Left kidney (tissue), 8 donors: ENCODE measurements at places on chromosomes 6 and 20. TPM values are rescaled to one million over a fixed set of nuclear protein-coding genes. Genes with fewer than 3 reads are reported as not detected.

DNA sequence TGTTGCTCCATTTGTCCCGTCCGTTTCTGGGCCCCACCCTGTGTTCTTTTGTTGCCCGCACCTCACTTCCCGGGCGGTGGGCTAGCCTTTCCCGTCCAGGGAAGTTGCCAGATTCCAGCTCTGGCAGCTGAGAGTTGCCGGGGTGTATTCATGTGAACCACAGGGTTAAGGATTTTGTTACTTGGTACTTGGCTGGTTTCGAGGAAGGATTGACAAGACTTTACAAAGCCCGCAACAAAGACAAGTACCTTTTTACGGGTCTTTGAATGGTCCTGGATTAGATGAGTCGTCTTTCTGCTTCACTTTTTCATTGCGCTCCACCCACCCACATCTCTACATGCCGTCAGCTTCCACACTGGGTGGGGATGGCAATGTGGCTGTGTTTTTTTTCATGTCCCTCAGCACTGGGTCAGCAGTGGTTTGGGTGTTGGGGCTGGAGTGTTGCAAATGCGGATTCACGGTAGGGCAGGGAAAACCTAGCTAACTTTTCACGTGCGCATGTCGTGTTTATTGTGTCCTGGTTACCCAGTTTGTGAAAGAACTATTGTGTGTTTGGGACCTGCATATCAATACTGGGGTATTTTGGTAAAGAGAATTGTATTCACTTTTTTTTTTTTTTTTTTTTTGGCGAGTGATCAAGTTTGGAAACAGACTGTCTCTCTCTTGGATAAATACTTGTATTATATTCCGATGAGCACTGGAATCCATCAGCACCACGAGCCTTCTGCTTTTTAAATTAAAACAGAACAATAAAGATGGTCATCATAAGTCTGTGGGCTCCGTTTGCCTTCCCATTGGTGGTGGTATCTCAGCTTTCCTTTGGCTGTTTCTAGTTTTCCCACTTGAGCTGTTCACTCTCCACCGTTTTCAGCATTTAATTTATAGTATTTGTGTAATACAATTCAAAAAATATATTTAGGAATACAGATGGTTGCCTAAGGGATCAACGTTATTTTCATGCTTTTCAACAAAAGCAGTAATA lies 1.2 kb downstream of the DUSP22 start:
- no peak for DNase-seq

DNA sequence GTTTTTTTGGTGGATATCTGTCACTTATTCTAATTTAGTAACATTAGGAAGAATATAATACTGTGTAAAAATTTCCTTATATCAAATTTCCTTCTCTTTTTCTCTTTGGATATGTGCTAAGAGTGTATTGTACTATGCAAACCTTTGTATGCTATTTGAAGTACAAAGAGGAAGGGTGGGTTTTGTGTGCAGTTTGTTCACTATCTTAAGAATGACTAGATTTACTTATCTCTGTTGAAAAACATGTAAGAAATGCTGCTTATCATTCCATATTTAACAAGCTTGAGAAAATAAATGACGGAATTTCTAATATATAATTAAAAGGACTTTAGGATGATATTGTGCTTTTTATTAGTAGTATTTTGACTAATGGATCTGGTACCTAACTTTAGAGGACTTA lies 13.1 kb downstream of the CD2AP start:
- DNase-seq = no peak

DNA sequence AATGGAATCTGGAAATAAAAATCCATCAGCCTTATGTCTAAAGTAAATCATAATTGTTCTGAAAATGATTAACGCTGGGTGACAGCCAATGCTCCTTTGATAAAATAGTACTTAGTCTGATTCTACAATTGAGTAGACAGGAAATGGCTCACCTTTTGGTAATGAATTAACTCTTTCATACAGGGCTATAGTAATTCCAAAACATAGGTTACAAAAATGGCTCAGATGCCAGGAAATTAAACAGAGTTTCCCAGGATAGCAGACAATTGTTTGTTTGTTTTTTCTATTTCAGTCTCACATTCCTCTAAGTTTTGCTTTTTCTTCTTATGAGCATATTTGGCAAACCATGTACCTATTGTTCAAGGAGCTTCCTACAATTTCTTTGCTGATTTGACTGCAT lies 257.2 kb upstream of the EPHA7 start:
- no peak for DNase-seq

GRCh38 chr6:127391094-127391953 lies 47.9 kb upstream of the ECHDC1 start:
- DNase-seq = no peak

B4GALT5 gene
- polyA plus RNA-seq = 51.5 TPM

- DNase-seq = no peak
These were observed 1.8 kb upstream of the KCNQ5 start for GRCh38 chr6:72619883-72620696.

BFSP1 gene
- polyA plus RNA-seq = 3.6 TPM

- DNase-seq = no peak
These were observed 230.0 kb downstream of the ALDH8A1 start for GRCh38 chr6:134719911-134720310.

DNA sequence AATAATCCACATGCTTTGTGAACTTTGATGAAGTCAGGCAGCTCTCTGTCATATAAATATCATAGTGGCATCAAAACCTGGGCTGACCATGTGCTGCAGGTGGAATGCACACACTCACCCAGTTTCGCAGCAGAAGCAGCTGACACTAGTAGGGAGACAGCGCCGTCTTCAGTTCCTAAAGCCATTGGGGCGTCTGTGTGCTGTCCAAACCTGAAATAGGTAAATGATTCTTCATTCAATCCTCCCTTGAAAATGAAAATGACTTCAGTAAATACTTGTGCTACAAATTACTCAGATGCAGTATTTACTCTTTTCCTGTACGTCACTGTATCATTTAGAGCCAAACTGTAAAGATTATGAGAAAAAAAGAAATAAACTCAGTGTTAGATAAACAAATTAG lies 127.5 kb downstream of the EYA4 start:
- no peak for DNase-seq

FAM83C gene
- not detected for polyA plus RNA-seq

GRCh38 chr6:57163956-57164355 lies 8.2 kb upstream of the BAG2 start:
- no peak for DNase-seq

GRCh38 chr6:155678361-155678760 lies 222.7 kb upstream of the NOX3 start:
- DNase-seq = no peak

ZNF334 gene
- polyA plus RNA-seq = 56.4 TPM

DNA sequence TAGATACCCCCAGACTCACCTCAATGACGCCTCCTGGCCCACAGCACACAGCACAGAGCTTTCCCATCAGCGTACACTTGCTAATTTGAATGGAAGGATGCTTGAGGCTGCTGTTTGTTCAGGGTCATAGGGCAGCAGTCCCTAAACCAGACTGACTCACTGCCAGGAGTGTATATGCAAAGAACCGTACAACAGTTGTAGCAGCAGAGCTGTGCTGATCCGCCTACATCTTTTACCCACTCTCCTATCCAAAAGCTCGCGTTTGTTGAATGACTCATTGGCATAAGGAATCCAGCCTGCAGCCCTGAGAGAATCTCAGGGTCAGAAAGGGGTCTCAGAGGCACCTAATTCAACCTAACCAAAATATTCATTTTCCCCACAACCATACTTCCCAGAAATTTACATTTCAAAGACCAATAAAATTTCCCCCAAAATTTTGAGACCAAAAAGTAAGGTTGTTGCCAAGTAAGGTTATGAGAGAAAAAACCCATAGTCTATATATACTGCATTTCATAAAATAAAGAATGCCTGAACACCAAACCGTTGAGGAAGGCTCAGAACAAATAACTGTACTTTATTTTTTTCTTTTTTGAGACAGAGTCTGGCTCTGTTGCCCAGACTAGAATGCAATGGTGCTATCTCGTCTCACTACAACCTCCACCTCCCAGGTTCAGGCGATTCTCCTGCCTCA lies 35.3 kb upstream of the CCND3 start:
- no peak for DNase-seq

CALHM6 gene
- 3.6 TPM for polyA plus RNA-seq

DNA sequence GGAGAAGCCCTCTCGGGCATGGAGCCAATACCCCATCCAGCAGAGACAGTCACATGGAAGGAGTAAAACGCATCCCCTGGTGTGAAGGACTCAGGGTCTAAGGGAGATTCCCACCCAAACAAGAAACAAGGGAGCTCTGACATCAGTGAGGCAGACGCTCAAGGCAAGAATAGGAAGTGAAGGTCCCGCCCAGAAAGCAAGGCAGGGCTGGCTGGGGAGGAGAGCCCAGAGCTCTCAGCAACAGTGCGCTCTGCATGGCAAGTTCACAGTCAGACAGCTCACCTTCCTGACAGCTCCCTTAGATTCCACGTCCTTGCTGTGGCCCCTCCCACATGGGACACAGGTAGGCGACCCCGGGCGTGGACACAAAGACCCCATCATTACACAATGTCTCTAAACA lies 85.6 kb downstream of the TTLL2 start:
- no peak for DNase-seq

DNA sequence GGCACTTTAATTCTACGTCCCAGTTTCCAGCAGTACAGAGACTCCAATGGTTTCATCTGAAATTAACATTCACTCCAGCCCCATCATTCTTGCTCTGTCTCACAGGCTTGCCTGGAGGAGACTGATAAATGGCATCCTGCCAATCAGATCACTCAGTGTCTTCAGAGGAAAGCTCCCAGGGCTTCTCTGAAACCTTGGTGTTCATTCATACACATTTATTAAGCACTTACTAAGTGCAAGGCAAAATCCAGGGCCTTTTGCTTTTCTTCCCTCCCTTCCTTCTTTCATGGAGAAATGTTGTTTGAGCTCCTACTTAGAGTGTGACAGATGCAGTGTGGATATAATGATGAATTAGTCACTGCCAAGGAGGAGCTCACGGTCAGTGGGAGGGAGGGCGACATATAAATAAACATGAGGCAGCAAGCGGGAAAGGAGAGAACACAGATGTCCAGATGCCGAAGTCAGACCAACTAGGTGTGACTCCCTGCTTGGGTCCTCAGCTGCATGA lies 106.7 kb upstream of the DTNBP1 start:
- no peak for DNase-seq

DSP gene
- polyA plus RNA-seq = 88.8 TPM

DNA sequence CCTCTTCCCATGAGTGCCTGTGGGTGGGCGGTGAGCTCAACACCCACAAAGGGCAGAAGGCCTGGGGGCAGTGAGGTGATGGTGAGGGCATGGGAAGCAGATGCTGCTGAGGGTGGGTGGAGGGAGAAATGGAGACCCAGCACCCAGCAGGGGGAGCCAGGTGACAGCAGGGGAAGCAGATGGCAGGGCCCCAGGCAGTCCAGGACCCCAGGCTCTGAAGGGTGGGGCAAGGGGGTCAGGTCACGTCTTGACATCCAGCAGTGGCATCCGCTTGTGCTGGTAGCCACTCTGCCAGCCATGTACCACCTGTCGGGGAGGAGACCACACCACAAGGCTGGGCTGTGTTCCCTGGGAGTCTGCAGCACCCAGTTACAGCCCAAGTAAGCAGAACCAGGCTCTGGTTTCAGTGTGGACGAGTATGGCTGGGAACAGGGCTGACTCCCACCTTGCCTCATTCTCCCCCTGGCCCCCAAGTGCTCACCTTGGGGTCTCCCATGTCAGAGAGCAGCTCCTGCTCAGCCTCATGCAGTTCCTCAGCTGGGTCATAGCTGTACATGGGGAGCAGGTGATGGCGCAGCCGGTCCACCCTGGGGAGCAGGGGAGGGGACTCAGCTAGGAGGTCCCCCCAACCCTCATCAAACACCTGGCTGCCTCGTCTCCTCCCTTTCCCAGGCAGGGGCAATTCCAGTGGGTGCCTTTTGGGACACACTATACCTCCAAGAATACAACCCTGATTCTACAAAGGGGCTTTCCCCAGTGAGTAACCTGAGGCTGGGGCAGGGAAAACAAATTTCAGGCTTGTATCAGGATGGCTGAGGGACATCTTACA lies 2.0 kb downstream of the SMIM29 start:
- no peak for DNase-seq

DNA sequence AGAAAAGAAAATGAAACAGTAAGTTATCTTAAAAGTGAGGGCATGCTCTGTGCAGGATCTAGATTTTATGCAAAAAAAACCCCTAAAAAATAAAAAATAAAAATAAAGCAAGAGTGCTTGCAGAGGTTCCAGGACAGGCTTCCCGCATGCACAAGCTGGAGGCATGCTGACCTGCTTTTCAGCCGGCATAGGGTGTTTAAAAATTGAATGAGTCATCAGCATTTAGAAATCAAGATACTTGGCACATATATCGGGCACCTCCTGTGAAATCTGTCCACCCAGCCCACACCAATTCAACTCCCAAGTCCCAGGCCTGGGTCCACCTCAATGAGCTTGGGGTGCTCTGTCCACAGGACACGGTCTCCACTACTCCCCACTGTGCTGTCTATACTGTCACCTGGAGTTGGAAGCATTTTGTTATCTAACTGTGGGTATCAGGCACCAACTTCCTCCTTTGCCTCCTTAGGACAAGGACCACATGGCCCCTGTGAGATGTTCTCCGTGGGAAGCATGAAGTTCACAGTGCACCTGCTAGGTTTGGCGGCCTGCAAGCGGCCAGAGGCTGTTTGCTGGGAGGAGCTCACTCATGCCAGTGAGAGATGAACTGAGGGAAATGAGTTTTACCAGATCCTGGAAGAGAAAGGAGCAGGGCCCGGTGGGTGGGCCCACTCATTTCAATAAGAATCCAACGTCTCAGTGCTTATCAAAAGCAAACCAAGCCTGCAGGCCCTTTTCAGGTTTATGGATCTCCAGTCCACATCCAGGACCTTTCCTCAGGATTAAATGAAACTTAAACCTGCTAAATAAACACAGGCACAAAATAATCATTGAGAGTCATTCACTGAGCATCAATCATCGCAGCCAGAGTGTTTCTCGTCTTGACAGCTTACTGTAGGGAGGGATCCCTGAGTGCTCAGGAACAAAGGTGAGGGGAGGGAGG lies 121.1 kb downstream of the FOXA2 start:
- no peak for DNase-seq

IL20RA gene
- polyA plus RNA-seq = 2.1 TPM

GRCh38 chr6:113495521-113495920 lies 361.6 kb upstream of the MARCKS start:
- no peak for DNase-seq

- no peak for DNase-seq
These were observed 329.2 kb downstream of the DHX35 start for GRCh38 chr20:39291301-39291700.

DNA sequence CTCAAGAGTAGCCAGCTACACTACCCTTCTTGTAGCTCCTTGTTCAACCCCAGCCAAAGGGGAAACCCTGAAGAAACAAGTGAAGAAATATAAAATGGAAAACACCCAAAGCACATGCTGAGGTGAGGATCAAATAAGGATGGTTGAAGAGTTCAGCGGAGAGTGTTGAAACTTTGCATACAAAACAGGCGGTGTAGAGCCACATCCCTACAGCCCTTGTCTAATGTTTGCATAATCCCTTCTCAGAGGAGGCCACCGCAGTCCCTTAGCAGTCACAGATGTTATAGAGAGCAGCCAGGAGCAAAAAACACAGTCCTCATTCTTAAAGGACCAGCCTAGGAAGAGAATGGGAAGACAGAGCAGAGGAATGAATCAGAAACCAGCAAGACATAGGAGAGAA lies 350.7 kb upstream of the SASH1 start:
- no peak for DNase-seq

PTCHD4 gene
- polyA plus RNA-seq = 1.8 TPM

GRCh38 chr20:35699127-35699956 lies at the start of the genes NFS1 and ROMO1:
TSS of gene NFS1 (minus strand) at chr20:35699352. CDS start at chr20:35699288, 64 bp downstream.
TSS of gene ROMO1 (plus strand) at chr20:35699405. CDS start at chr20:35699633, 228 bp downstream.
- peak; percentile 88 for DNase-seq

KCNQ2 gene
- 5.5 TPM for polyA plus RNA-seq

TRIM40 gene
- not detected for polyA plus RNA-seq

ALDH8A1 gene
- 30.9 TPM for polyA plus RNA-seq
